Stimulated activated CD4-positive, alpha-beta T cell treated with anti-CD3 and anti-CD28 coated beads, Interleukin-4, amount 100 ng/mL, for 24 hours (primary cell): ENCODE measurements at places on chromosomes 12 and 14.

GRCh38 chr12:42735861-42736361, 146.4 kb upstream of the PRICKLE1 start:
- DNase-seq, result no peak

- no peak for DNase-seq
These were observed 616.3 kb upstream of the TMEM132C start for GRCh38 chr12:127650626-127651025.

DNA sequence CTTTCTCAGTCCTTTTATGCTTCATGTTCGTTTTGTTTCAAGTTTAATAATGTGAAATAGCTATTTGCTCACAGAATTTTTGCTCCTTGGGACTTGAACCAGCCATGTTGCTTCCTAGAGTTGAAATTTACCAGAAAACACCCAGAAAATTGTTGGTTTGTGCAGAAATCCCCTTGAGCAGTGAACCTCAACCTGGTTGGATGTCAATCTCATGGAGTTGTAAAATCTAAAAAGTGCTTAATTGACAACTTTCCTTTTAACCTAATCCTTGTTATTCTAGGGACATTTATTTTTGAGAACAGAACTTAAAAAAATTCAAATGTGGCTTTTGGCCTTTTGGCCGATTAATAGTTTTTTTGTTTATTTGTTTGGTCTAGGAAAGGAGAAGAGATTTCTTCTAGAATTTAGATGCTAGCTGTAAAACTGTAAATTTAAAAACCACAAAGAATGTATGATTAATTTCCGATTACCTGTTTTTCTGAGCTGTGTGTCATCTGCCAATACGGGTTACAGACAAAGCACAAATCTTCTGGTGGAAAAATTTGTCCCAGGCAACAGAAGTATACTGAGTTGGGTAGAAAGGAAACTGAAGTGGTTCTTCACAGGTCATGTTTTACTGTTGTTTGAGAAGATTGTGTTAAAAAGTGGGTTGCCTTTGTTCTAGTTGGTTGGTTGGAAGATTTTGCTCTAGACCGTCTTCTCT, 154.4 kb downstream of the FUT8 start:
- DNase-seq, result no peak

- DNase-seq, result no peak
These were observed 179.8 kb downstream of the CALM1 start for GRCh38 chr14:90576581-90576980.

GRCh38 chr12:125288931-125289928, 224.0 kb downstream of the AACS start:
- DNase-seq, result no peak
